ENCODE measurements at places on chromosomes 7 and 10. TPM values are rescaled to one million over a fixed set of nuclear protein-coding genes. Genes with fewer than 3 reads are reported as not detected.

DNA sequence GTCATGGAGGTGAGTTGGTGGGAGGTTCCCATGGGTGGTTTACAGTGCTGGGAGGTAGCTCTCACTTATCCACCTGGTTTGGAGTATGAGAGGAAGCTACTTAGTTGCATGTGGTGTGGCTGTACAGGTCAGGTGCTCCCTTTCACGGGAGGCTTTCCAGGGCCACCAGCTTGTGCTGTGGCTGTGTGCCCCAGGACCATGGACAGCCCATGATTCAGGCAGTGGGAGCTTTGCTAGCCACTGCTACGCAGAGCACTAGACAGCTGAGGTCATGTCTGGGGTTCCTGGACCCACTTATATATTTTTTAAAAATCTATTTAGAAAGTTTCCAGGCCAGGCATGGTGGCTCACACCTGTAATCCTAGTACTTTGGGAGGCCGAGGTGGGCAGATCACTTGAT, 42.5 kb upstream of the KCNMA1 start:
- no peak for DNase-seq

The TRIM50 gene
- not detected for total RNA-seq

- no peak for DNase-seq
These were observed 2.0 kb downstream of the VOPP1 start for GRCh38 chr7:55570218-55570873.

The ANKRD61 gene
- 0.29 TPM for total RNA-seq

The DGKB gene
- not detected for total RNA-seq

GRCh38 chr10:50622706-50623662, 772 bp downstream of the SGMS1 start:
- peak; percentile 53 for DNase-seq

The SPDYE2B gene
- not detected for total RNA-seq

The PRSS37 gene
- not detected for total RNA-seq

DNA sequence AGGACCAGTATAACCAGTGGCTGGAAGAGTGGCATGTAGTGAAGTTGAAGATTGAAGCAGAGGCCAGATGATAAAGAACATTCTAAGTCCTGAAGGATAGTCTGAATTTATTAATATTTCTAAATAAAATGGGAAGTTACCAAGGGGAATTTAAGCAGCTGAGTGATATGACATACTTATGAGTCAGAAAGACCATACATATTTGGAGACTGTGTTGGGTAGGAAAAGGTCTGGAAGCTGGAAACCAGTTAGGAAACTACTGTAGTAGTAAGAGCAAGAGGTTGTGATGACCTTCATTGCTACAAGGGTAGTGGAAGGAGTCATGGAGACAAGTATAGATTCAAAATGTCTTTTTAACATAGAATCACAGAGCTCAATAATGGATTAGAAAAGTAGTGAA, 752.3 kb downstream of the SUGCT start:
- DNase-seq = no peak

The DYNC1I1 gene
- not detected for total RNA-seq

GRCh38 chr10:97017474-97017903, 168.3 kb downstream of the SLIT1 start:
- no peak for DNase-seq

GRCh38 chr10:6062101-6062771, at the start of gene IL2RA:
IL2RA (minus strand) TSS chr10:6062367; CDS start chr10:6062151, 216 bp downstream.
- peak; percentile 73 for DNase-seq

The EPHA1 gene
- total RNA-seq = 15.7 TPM

DNA sequence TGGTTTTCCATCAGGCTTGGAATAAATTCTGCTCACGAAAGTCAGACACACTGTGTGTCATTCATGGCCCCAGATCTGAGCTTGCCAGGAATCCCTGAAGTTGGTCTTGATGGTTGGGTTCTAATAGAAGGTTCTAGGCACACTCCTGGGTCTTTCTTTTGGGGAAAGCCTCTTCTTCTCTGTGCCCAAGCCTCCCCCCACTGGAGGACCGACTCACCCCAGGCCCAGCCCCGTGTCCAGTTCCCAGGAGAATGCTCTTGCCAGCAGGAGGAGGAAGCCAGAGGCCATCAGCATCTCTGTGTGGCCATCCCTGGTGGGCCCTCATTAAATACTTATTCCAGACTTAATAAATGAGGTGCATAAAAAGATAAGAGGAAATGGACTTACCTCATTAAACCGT, 548.0 kb downstream of the TCERG1L start:
- DNase-seq = no peak

The CALHM2 gene
- total RNA-seq = 135 TPM

DNA sequence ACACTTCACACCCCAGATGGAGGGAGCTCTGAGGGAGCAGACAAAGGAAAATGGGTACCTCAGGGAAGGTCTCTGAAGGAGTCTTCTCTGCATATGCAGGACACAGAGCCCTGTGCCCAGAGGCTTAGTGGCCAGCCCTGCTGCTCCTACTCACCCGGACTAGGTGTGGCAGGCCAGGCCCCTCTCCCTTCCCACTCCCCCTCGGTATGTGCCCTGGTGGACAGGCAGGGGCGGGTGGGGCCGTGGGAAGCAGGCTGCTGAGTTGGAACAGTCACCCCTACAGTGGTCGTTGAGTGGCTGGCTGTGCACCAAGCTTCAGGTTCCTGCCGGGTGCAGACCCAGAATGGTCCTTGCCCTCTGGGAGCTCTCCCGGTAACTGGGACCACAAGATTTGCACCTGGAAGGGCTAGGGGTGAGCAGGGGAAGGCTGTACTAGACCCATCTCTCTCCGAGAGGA, 68.6 kb downstream of the ZMIZ1 start:
- DNase-seq = no peak

GRCh38 chr10:102072673-102073527, 7.8 kb downstream of the HPS6 start:
- peak; percentile 87 for DNase-seq

DNA sequence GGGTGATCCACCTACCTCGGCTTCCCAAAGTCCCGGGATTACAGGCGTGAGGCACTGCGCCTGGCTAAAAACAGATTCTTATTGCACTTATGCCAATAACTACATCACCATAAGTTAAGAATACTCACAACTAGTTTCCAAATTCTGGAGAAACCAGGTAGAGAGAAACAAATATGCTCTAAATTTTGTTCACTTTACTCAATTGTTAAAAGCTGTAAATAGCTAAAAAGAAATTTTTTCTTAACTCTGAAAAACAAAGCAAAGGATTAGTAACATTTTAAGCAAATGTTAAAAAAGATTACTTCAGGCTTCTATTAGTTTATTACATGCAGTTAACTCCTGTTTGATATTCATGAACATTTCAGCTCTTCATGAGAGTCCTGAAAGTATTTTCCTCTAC, 28.3 kb upstream of the ZMIZ2 start:
- DNase-seq = no peak

- no peak for DNase-seq
These were observed 303.4 kb downstream of the PCLO start for GRCh38 chr7:82859106-82859850.

DNA sequence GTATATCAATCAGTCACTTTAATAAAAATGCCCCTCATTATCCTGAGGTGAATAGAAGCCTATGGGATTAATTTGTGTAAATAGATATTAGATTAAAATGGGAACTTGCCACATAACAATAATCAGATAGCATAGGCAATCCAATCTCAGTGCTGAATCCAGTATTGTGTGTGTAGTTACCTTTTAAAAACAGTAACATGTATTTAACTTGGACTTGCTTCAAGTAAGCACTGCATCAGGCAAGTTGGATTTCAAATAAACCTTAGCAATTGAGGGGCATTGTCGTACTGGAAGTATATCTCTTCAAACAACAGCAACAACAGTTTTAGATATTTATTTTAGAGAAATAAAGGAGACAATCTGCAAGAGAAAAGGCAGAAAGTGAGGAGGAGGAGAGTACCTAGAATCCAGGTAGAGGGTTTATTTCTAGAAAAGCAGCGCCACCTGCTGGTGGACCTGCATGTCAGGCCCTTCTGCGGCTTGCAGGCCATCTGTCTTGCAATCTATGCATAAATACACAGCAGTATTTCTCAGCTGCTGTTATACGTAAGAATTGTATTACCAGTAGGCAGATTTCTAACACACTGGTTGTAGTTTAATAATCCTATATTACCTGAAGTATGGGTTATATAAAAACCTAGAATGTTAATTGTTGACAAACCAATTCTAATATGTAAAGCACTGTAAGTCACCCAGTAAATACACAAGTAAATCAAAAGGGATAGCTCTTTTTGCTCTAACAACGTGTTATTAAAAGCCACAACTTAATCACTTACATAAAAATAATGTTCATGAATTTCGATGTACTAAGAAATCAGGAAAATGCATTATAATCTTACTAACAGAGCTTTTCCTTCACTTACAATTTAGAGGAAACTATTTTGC, 652.8 kb downstream of the KCNMA1 start:
- peak; percentile 77 for DNase-seq

DNA sequence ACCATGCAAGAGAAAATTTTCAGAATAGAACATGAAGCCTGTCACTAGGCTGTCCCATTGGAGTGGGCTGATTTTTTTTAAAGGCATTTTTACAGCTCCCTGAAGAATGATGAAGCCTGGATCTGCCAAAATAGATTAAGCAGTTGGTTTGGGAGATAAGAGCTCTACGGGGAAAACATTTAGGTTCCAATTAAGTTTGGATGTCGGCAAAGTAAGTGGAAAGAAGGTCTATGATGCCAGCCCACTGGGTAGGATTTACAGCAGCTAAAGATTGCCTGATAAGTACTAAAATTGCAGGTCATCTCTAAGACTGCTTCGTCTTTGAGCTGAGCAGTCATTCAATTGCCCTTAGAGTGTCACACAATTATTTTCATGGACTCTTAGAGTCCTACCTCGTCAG, 939.2 kb upstream of the CELF2 start:
- no peak for DNase-seq

- DNase-seq = no peak
These were observed 117.5 kb downstream of the CAMK1D start for GRCh38 chr10:12466704-12467305.

- DNase-seq = no peak
These were observed 49.1 kb downstream of the MTURN start for GRCh38 chr7:30183749-30184369.

DNA sequence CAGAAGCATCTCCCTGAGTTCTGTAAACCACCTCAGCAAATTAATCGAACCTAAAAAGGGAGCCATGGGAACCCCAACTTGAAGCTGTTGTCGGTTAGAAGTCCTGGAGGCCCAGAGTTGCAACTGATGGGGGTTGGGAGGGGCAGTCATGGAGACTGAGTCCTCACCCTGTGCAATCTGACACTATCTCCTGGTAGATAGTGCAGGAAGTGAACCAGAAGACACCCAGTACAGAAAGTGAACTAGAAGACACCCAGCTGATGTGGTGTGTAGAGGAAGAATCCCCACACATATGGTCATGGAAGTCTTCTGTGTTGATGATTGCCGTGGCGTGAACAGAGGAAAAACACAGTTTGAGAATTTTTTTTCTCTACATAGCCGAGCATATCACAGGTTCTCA, 58.8 kb upstream of the SRRM3 start:
- no peak for DNase-seq

DNA sequence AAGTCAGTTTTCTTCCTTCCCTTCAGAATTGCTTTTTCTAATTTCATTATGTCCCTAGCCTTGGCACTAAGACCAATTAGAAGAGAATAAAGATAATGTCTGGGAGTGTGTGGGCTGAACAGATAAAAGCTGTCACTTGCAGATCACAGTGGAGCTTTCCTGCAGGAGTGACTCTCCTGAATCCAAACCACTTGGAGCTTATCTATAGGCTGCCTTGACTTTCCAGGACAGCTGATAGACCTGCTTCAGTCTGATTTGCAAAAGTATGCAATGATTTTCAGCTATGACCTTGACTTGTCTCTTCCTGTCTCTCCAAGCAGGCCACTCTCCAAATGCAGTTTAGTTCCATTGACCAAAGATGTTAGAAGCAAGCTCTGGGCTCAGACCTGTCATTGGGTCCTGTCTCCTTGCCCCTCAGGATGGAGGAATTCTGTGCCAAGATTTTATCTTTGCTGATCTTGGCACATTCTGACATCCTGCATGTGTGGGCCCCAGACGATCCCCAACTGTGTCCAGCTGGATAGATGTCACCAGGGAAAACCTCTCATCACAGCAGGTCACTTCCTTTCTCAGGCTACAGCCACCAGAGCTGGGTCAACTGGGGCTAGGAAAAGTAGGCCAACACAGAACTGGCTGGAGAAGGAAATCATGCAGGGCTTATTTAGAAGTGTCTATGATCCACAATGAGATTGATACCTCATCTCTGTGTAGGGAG, 120.9 kb upstream of the ZNF438 start:
- DNase-seq = peak; percentile 5

GRCh38 chr7:14875941-14876587, 26.5 kb downstream of the DGKB start:
- no peak for DNase-seq

DNA sequence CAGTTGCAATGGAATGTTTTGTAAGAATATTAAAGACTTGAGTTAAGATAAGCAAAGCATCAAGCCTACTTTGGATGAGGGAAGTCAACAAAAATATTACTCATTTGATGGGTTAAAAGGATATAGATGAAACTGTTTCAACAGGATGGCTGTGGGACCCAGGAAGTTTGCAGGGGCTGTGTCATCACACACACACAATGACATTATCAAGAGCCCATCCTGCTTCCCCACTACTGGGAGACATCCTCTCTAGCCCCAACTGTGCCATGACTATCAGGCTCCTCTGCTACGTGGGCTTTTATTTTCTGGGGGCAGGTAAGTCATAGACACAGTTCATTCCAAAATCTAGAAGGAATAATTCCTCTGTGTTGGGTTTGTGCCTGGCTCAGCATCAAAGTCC, 78.8 kb upstream of the PRSS1 start:
- no peak for DNase-seq

DNA sequence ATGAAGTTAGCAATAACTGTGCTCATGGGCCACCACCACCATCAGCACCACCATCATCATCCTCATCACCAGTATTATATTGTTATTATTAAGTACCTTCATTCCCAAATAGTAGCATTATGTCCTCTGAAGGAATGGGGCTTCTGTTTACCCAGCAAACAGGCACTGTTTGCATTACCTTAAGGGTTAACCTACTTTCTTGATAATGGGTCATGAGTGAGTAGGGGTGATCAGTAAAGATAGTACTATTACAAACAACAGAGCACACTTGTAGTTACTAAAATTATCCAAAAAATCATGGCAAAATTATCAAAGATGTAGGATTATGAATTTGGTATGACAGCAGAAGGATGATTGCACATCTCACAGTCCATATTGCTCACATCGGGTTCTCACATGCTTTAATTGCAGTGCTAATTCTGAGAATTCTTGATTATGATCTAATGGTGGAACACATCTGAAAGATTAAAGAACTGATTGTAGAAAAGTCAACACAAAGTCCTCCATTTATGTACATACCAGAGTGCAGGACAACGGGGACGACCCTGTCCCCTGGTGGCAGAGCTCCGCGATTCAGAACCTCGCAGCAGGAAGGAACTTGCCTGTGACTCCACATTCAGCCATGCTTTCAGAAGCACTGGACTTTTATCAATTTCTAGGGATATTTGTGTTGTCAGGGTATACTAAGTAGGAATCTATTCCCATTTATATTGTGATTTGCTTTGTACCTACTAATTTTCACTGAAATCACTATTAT, 31.0 kb downstream of the PDE1C start:
- no peak for DNase-seq

- peak; percentile 45 for DNase-seq
These were observed 1.1 kb downstream of the AHR start for GRCh38 chr7:17299483-17299991.
